Activated CD8-positive, alpha-beta memory T cell treated with anti-CD3 and anti-CD28 coated beads, Interleukin-2, amount 10 ng/mL, durations not matched to agents 7 days and 5 days (primary cell): ENCODE measurements at places on chromosomes 11 and 22. TPM values are rescaled to one million over a fixed set of nuclear protein-coding genes. Genes with fewer than 3 reads are reported as not detected.

DNA sequence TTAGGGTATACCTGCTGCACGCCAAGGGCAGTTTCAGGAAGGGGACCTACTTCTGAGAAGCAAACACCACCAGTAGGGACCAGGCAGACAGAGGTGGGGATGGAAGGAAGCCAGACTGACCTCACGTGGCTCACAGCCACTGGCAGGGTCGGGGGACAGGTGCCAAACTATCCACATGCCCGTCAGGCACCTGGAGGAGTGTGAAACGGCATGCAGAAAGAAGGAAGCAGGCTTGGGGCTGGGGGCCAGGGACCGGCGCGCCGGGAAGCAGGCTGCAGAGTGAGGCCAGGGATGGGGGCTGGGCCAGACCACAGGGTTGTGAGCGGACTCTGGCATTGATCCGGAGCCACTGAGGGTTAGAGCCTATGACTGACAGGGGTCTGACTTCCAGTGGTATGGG lies 47.5 kb downstream of the CDKN1C start:
- H3K27me3 ChIP-seq, result no peaks in the 10 kb centered on the region
- no peaks in the 10 kb centered on the region for H3K36me3 ChIP-seq
- no peak for DNase-seq
- H3K27ac ChIP-seq, result no peak overlapping the region

The KCNJ11 gene
- 0.99 TPM for total RNA-seq

The LGALS12 gene
- 0.23 TPM for total RNA-seq

- no peak overlapping the region for H3K4me3 ChIP-seq
- H3K4me1 ChIP-seq, result no peaks in the 10 kb centered on the region
- no peak overlapping the region for H3K27ac ChIP-seq
- peaks cover 11% of the 10 kb centered on the region for H3K27me3 ChIP-seq
- no peak for DNase-seq
- H3K36me3 ChIP-seq, result no peaks in the 10 kb centered on the region
These were observed 37.6 kb downstream of the CTTN start for GRCh38 chr11:70435765-70436500.

DNA sequence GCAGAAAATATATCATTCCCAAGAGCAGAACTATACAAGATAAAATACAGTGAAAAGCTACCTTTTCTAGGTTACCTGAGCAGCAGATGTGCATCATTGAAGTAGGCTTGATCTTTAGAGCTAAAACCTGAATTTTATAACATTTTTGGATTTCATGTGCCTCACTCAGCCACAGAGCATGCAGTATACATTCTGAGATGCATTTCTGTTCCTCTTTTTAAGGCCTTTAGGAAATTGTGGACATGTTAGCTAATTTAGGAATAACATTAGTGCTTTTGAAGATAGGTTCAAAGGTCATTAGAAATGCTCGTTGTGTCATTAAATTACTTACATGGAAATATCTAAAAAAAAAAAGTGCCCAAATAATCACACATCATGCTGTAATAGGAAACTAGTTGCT lies 230.6 kb upstream of the PDGFD start:
- no peak overlapping the region for H3K4me3 ChIP-seq
- no peak for DNase-seq
- no peak overlapping the region for H3K27ac ChIP-seq
- no peaks in the 10 kb centered on the region for H3K27me3 ChIP-seq

DNA sequence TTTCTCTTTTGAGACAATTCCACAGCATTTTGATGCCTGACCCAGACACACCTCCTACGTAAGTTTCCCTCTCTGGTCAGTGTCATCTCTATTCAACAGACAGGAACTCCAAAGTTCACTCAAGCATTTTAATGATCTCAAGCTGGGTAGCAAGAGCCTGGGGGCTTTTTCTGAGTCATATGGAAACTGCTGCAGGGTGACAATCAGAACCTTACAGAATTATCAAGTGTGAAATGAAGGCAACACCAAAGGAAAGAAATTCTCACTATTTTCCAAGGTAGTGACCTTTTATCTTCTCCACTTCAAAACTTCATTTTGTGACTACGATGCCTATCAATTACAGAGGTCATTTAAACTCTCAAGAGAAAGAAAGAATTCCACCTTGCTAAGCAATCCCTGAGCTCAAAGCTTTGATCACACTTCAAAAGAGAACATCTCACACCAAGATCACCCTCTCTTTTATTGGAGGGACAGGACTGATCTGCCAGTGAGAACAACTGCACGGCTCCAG lies 229.0 kb upstream of the ZC3H12C start:
- H3K4me1 ChIP-seq, result no peaks in the 10 kb centered on the region
- H3K36me3 ChIP-seq, result no peaks in the 10 kb centered on the region
- no peak for DNase-seq
- no peak overlapping the region for H3K27ac ChIP-seq

DNA sequence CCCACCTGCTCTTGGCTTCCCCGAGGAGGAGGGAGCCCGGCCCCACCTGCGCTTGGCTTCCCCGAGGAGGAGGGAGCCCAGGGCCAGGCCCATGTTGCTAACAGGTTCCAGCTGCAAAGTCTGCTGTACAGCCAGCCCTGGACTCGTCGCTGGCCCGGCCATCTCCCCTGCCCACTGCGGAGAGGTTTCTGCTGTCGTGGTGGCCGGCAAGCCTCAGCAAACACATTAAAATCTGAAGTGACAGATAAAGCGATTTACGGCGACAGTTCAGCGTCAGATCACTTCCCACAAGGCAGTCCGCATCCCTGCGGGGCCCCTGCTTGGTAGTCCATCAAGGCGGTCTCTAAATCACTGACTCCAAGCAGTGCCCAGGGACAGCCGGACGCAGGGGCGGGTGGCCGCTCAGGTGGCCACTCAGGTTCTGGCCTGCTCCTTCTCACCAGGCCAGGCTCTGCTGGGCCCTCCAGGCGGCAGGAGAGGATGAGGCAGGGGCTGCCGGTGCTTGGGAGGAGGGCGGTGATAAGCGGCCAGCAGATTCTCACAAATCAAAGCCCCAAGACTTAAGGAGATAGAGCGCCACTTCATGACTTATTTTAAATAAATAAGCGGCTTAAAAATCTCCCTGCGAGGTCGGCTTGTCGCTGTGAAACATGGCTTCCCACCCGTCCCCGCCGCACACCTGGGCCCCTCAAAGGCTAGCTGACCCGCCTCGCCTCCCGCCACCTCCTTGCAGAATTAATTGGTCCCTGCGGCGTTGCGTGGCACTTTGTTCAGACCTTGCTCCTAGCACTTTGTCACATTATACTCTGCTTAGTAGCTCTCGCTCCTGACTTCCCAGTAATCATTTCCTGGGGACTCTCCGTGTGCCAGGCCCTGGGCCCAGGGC lies 21.1 kb downstream of the MACROD1 start:
- H3K27ac ChIP-seq, result no peak overlapping the region
- no peaks in the 10 kb centered on the region for H3K36me3 ChIP-seq
- H3K27me3 ChIP-seq, result no peaks in the 10 kb centered on the region
- peaks cover 3% of the 10 kb centered on the region for H3K4me1 ChIP-seq
- no peak overlapping the region for H3K4me3 ChIP-seq
- DNase-seq, result no peak

DNA sequence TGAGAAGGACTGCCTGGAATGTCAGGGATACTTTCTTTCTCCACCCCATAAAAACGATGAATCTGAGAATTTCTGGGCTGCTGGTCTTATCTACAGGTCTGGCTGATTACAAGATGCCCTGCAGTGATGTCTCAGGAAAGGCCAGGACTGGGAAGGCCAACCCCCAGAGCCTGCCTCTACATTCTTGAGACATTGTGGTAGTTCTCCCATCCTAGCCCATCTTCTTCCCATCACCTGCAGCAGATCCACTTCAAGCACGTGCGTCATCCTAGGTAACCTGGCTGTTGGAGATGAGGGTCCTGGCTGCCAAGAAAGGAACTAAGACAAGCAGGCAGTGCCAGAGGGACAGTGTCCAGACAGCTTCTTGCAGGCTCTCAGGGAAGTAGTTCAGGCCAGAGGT lies 44.1 kb upstream of the E2F8 start:
- H3K27me3 ChIP-seq, result peaks cover 14% of the 10 kb centered on the region
- H3K27ac ChIP-seq, result no peak overlapping the region
- H3K4me3 ChIP-seq, result no peak overlapping the region
- peaks cover 17% of the 10 kb centered on the region for H3K4me1 ChIP-seq
- no peaks in the 10 kb centered on the region for H3K36me3 ChIP-seq
- DNase-seq, result no peak

The ST14 gene
- not detected for total RNA-seq

The HEPACAM gene
- not detected for total RNA-seq

DNA sequence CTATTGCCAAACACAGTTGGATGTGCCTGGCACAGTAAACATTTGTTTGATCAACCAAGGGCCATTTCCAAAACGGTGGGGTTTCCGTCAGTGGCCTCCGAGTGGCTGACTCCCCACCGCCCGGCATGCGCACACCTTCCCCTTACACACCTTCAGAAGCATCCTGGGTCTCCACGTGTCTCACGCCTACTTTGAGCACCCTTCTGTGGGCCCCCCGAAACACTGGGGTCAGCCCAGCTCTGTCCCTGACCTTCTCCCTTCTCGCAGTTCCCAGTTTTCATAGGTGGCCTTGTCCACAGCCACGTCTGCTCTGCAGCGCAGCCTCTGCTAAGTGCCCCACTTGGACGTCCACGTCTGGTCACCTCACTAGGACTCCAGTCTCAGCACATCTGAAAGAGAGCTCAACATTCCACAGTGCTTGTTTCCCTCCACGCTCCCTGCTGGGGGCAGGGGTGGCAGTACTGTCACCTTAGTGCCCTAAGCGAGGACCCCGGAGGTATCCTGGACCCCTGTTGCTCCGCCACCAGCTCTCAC lies 13.2 kb upstream of the SHANK2 start:
- no peak overlapping the region for H3K27ac ChIP-seq
- H3K36me3 ChIP-seq, result no peaks in the 10 kb centered on the region
- DNase-seq, result no peak
